ENCODE measurements at places on chromosomes 2 and 18.
A peak's percentile ranks its signal among the peaks of the same experiment; 100 is the strongest.

DNA sequence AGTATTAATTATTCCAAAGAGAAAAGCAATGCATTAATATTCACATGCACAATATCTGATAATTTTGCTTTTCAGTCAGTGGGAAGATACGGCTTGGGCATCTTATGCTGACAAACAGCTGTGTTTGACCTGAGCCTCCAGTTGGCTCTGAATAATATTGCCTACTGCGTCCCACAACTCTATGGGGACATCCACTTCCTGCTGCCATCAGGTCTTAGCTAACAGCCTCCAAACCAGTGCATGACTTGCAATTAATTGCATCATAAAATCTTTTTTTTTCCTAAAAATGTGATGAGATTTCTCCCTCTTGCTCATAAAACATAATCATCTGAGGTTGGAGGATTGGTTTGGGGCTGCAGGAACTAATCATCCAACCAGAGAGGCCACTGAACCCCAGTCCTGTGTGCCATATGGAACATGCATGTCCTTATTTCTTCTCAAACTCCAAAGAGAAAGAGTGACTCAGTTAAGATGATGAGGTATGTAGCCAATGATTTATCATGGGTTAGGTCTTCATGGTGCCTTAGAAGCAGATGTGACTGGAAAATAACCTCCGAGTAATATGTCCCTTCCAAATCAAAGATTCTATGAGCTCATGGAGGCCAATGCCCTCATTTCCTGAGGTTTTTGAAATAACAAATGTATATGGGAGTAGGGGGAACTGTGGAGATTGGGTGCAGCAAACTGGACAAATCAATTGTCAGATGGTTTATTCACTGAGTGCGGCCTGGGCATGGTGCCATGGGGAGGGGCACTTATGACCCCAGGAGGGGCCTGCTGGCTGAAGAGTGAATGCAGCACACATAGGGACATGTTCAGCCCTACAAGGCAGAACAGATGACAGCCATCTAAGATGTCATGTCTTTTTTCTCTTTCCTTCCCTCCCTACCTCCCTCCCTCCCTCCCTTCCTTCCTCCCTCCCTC lies 39.4 kb downstream of the EDAR start:
- no peak for DNase-seq

DNA sequence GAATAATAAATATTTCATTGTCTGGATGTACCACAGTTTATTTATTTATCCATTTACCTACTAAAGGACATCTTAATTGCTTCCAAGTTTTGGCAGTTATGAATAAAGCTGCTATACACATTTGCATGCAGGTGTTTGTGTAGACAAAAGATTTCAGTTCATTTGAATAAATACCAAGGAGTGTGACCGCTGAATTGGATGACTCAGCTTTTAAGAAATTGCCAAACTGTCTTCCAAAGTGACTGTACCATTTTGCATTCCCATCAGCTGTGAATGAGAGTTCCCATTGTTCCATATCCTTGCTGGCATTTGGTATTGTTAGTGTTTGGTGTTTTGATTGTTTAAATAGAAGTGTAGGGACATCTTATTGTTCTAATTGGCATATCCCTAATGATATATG lies 36.2 kb upstream of the FMNL2 start:
- no peak for DNase-seq

GRCh38 chr2:55877087-55877436 lies 46.5 kb downstream of the EFEMP1 start:
- DNase-seq: no peak

GRCh38 chr2:157415591-157416101 lies 28.2 kb downstream of the CYTIP start:
- DNase-seq: no peak

DNA sequence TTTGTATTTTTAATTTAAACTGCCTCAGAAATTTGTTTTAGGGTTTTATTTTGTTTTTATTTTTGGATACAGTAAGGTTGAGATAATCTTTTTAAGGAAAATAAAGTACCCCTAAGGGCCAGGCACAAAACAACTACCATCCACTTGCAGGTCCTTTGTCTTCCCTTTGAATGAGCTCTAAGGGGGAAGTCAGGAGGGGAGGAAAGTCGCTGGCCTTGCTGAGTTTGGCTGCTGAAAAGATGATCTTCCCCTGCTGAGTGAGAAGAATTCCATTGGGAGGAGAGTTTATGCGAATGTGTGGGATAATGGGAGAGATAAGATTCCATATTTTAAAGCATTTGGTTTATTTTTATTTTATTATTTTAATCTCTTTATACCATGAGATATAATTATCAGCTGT lies 100.7 kb downstream of the ARHGAP15 start:
- no peak for DNase-seq

- no peak for DNase-seq
Measured at GRCh38 chr2:189927823-189928222, 134.7 kb downstream of the MSTN start.

DNA sequence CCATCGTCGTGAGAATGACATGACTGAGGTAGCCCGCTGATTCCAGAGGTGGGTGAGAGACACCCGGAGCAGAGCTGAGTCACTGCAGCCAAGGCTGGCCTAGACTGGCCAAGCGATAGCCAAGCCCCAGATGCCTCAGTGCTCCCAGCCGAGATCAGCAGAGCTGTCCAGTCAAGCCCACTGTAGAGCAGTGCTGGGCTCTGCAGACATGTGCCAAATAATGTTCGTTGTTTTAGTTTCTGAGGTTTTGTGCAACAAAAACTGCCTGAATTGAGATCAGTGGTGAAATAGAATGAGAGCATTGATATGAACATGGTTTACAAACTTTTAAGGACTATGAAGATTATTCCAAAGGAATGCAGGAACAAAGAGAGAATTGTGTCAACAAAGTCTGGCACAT lies 42.1 kb downstream of the INSIG2 start:
- DNase-seq: no peak

DNA sequence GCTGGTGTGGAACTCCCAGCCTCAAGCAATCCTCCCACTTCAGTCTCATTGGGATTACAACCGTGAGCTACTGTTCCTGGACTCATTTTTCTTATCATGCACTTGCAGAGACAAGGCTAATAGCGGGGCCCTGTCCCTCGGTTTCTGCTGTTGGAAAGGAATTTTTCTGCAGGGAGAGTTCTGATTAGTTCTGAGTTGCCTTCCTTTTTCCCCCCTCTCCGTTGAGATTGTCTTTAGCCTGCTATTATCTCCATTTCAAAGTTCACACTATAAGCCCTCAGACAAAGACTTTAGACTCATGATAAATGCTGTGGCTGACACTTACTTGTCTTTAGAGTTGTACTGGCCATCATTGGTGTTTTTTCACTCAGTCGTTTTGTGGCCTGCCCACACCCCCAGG lies 97.2 kb downstream of the NCOA1 start:
- no peak for DNase-seq

DNA sequence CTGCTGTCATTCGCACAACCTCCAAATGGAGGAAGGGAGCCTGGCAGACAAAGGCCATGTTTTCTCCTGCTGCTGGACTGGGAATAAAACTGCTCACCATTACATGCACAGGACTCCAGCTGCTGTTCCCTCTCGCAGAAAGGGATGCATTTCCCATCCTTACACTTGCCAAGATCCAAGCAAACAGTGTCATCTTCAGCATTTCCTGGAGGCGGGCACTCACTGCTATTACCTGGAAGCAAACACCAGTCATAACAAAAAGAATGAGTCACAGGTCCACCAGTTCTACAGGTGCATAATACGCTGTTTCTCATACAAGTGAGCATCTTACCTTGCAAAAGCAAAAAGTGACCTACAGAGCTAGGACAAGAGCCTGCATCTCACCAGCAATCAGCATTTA lies 22.7 kb downstream of the IAH1 start:
- DNase-seq: no peak

GRCh38 chr18:50839996-50840395 lies 20.2 kb upstream of the MRO start:
- no peak for DNase-seq

- no peak for DNase-seq
Measured at GRCh38 chr2:106314444-106314843, 120.3 kb upstream of the UXS1 start.

DNA sequence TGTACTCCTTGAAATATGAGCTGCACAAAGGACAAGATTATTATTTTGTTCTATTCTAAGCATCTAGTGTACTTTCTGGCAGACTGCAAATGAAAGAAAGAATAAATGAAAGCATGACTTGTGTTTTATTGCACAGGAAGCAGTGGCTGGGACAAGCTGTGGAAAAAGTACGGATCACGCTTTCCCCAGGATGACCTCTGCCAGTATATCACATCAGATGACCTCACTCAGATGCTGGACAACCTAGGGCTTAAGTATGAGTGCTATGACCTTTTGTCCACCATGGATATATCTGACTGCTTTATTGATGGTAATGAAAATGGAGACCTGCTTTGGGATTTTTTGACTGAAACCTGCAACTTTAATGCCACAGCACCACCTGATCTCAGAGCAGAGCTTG lies 49.4 kb downstream of the HNMT start:
- no peak for DNase-seq

DNA sequence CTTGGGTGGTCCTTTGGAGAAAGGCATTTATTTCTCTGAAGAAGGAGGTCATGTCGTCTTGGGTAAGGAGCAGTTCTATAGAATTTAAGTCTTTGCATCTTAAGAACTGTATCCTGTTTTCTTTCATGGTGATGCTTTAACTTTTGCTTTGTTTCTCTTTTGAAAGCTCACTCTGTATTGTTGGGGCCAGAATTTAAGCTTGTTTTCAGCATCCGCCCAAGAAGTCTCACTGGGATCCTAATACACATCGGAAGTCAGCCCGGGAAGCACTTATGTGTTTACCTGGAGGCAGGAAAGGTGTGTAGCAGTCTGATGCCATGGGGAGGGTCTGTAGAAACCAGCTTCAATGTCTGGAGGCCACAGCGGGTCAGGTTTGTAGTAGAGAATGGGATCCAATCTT lies 64.7 kb upstream of the TTC39C start:
- no peak for DNase-seq

GRCh38 chr2:61937886-61938285 lies 32.4 kb downstream of the COMMD1 start:
- no peak for DNase-seq

DNA sequence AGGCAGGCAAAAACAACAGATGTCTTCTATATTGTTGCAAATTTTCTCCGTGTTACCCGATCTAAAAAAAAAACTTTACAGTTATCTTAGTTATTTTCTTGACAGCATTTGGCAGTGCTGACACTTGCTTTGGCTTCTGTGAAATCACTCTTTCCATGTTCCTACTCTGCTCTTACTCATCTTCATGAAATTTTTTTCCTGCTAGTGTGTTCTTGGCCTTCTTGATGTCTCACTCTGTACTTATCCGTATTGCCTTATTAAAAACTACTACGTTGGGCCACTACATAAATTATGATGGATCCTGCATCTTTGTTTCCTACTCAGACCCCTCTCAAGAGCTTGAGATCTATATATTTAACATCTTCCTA lies 134.4 kb downstream of the IKZF2 start:
- no peak for DNase-seq

DNA sequence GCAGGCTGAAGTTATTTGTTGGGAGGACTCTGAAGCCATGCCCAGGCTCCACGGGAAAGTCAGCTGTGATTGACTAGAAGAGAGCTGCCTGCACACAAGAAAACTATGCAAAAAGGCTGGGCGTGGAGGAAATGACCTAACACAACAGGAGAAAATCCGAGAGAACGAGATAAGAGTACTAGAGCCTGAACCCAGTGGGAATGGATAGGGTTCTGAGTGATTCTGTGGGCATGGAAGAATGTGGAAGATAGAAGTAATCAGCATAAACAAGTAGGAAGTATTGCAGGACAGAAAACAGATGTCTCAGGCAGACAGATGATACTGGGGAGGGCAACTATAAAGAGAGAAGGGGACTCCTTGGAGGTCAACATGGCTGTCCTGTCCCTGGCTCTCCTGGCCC lies 12.1 kb upstream of the COPS8 start:
- DNase-seq: no peak

DNA sequence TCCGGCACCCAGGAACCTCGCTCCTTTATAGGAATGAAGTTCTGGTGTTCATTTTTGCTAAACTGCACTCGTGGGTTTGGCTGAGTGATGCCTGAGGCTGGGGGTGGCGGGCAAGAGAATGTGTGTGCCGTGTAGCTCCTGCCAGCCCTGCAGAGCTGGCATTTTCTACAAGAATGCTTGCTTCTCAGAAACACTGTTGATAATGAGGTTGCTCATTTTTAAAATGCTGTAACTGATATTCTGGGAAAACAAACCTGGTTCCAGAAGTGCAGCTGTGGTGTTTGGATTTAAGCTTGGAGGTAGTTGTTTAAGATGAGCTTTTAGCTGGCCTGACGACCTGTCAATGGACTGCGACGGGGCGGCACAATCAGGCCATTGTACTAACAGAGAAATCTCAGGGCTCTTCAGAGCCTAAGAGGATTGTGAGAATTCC lies 511.9 kb upstream of the TNP1 start:
- no peak for DNase-seq

DNA sequence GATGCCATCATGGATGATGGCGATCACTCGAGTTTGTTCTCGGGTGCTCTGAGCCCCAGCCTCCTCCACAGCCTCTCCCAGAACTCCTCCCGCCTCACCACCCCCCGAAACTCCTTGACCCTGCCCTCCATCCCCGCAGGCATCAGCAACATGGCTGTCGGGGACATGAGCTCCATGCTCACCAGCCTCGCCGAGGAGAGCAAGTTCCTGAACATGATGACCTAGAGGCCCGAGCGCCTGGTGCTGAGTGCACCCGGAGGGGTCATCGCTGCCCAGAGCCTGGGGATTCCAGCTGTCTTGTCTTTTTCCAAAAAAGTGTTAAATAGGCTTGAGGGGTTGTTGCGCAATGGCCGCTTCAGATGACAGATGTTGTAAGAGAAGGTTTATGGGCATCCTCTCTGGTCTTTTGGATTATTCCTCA lies 254.8 kb downstream of the GLI2 start:
- DNase-seq: no peak

DNA sequence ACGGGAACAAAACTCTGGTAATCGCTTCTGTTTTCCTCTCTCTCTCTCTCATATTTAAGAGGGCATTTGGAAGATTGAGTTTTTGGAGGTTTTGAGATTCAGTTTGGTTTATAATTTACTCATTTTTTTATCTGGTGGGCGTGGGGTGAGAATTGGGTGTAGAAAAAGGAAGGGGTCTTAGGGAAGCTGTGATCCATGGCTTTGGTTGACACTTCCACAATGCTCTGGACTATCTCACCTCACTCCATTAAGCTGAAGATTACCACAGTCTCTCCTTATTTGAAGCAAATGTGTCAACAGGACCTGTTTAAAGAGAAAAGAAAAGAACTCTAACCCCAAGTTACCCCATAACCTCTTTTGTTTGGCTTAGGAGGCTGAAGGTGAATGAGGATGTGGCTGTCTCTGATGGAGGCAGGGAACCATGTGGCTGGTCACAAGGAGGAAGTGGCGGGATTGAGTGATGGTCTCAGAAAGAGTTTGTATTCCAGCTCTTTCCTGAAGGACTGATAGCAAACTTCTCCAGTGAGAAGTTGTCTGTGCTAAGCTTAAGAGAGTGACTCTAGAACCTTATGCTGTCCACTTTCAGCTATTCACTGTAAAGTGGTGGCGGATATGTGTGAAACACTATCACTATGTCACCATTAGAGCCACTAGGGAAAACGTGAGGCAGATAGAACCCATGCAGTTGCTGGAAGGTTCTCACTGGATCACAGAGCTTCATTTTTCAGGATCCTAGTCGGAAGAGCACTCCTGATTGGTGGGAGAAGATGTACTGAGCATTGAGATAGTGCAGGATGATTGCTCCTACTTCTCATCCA lies 934 bp downstream of the ZNF804A start:
- DNase-seq: peak; percentile 81

- DNase-seq: no peak
Measured at GRCh38 chr2:127694986-127695385, 6.3 kb upstream of the SFT2D3 start.
